IMR-90 (cell line): ENCODE measurements at places on chromosomes 2 and 18. TPM values are rescaled to one million over a fixed set of nuclear protein-coding genes. Genes with fewer than 3 reads are reported as not detected.

DNA sequence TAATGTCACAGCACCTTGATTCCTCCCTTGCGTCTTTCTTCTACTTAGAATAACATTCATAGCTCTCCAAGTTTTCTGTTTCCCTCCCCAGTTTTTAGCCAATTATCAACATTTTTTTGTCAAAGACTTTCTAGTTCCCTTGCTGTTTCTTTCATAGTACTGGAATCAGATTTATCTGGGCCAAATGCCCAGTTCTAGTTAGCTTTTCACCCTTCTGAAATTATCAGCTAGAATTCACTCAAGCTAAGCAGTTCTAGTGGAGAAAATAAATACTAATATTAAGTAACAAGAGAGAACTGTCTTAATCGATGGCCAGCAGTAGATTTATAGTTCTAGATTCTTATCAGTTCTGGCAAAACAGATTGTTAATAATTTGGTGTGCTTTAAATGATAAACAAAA, 36.2 kb downstream of the EFEMP1 start:
- DNase-seq: peak; percentile 55
- H3K36me3 ChIP-seq: peaks cover 7% of the 10 kb centered on the region
- no peak overlapping the region for H3K4me3 ChIP-seq
- peaks cover 25% of the 10 kb centered on the region for H3K4me1 ChIP-seq

SGPP2 gene
- total RNA-seq: not detected in 2 replicates

GRCh38 chr18:54532962-54533361, 58.1 kb upstream of the DYNAP start:
- no peak for DNase-seq
- no peaks in the 10 kb centered on the region for H3K4me1 ChIP-seq
- H3K36me3 ChIP-seq: no peaks in the 10 kb centered on the region
- H3K4me3 ChIP-seq: no peak overlapping the region
- no peak overlapping the region for H3K27ac ChIP-seq

GRCh38 chr18:11498821-11499220, 110.6 kb upstream of the SLC35G4 start:
- no peak overlapping the region for H3K4me3 ChIP-seq
- no peaks in the 10 kb centered on the region for H3K36me3 ChIP-seq
- H3K27ac ChIP-seq: no peak overlapping the region
- no peak for DNase-seq
- H3K4me1 ChIP-seq: peaks cover 2% of the 10 kb centered on the region; the same call in 1 of the 2 replicates

- H3K4me3 ChIP-seq: no peak overlapping the region
- H3K27ac ChIP-seq: peak overlapping the region; percentile 26; the same call in 1 of the 2 replicates
- peaks cover 44% of the 10 kb centered on the region for H3K36me3 ChIP-seq
- DNase-seq: peak; percentile 84
Measured at GRCh38 chr2:66481100-66481549, 46.2 kb downstream of the MEIS1 start.

CCDC68 gene
- total RNA-seq: 0.54 and 1.4 TPM in 2 replicates

STAT4 gene
- 0.28 and 0.36 TPM in 2 replicates for total RNA-seq

DNA sequence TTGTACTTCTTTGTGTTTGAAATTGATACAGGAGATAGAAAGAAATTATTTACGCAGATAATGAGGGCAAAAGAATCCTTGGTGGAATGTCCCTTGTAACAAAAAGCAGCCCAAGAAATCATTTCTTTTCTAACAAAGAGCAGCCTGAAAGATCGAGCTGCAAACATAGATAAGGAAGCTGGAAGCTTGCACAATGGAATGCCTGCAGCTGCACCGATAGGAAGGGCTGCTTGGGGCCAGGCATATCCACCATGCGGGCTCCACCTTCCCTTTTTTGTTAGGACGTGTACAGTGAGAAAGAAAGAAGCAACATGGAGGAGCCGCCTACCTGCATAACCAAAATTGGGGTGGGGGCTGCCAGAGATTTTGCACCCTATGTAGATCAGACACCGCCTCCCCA, 568.7 kb downstream of the METTL4 start:
- H3K4me3 ChIP-seq: no peak overlapping the region
- H3K27ac ChIP-seq: no peak overlapping the region
- H3K36me3 ChIP-seq: no peaks in the 10 kb centered on the region
- H3K4me1 ChIP-seq: no peaks in the 10 kb centered on the region
- no peaks in the 10 kb centered on the region for H3K27me3 ChIP-seq

TFCP2L1 gene
- total RNA-seq: not detected in 2 replicates

DNA sequence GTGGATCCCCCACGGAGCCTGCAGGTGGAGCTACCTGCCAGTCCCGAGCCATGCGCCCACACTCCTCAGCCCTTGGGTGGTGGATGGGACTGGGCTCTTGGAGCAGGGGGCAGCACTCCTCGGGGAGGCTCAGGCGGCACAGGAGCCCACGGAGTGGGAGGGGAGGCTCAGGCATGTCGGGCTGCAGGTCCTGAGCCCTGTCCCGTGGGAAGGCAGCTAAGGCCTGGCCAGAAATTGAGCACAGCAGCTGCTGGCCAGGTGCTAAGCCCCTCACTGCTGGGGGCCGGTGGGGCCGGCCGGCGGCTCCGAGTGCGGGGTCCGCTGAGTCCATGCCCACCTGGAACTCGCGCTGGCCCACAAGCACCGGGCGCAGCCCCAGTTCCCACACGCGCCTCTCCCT, 91.7 kb upstream of the ACVR1 start:
- no peaks in the 10 kb centered on the region for H3K27me3 ChIP-seq
- DNase-seq: no peak
- H3K4me1 ChIP-seq: no peaks in the 10 kb centered on the region
- H3K27ac ChIP-seq: no peak overlapping the region

- H3K27me3 ChIP-seq: no peaks in the 10 kb centered on the region
- no peak overlapping the region for H3K27ac ChIP-seq
- no peak for DNase-seq
- H3K4me1 ChIP-seq: peaks cover 2% of the 10 kb centered on the region; the same call in 1 of the 2 replicates
- no peak overlapping the region for H3K4me3 ChIP-seq
- peaks cover 8% of the 10 kb centered on the region for H3K36me3 ChIP-seq
Measured at GRCh38 chr18:57547260-57547659, 39.2 kb downstream of the FECH start.

SETBP1 gene
- 0.28 and 0.36 TPM in 2 replicates for total RNA-seq

SLC5A7 gene
- not detected in 2 replicates for total RNA-seq

DNA sequence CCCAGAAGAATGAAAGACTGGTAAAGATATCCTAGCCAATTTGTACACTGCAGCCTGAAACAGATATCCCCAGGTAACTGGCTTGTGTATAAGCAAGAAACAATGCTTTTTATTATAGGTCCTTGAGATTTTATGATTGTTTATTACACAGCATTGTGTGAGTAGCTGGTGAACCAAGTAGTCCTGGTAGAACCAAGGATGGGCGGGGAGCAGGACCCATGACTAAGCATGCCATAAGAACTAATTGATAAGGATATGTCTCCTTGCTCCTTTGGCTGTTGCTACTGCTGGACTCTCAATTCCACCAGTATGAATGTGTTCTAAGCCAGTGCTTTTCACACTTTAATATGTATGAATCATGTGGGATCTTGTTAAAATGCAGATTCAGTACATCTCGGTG, 12.3 kb upstream of the ALMS1 start:
- no peak overlapping the region for H3K4me3 ChIP-seq
- no peaks in the 10 kb centered on the region for H3K36me3 ChIP-seq
- DNase-seq: no peak
- H3K27ac ChIP-seq: no peak overlapping the region

FAM237A gene
- total RNA-seq: not detected in 2 replicates

GRCh38 chr2:128986026-128986715, 667.5 kb upstream of the HS6ST1 start:
- H3K27me3 ChIP-seq: no peaks in the 10 kb centered on the region
- DNase-seq: no peak
- no peak overlapping the region for H3K4me3 ChIP-seq
- H3K36me3 ChIP-seq: no peaks in the 10 kb centered on the region
- H3K27ac ChIP-seq: no peak overlapping the region
